ENCODE measurements at places on chromosomes 7 and 10. TPM values are rescaled to one million over a fixed set of nuclear protein-coding genes. Genes with fewer than 3 reads are reported as not detected.

- no peak overlapping the region for H3K4me3 ChIP-seq
- no peaks in the 10 kb centered on the region for H3K27me3 ChIP-seq
- no peak overlapping the region for H3K27ac ChIP-seq
- no peaks in the 10 kb centered on the region for H3K36me3 ChIP-seq
- DNase-seq: no peak
Measured at GRCh38 chr7:22348379-22348778, 8.6 kb downstream of the RAPGEF5 start.

GRCh38 chr10:10961072-10961471 is 56.6 kb upstream of the CELF2 start:
- H3K4me1 ChIP-seq: no peaks in the 10 kb centered on the region
- H3K36me3 ChIP-seq: no peaks in the 10 kb centered on the region
- no peak overlapping the region for H3K4me3 ChIP-seq

DNA sequence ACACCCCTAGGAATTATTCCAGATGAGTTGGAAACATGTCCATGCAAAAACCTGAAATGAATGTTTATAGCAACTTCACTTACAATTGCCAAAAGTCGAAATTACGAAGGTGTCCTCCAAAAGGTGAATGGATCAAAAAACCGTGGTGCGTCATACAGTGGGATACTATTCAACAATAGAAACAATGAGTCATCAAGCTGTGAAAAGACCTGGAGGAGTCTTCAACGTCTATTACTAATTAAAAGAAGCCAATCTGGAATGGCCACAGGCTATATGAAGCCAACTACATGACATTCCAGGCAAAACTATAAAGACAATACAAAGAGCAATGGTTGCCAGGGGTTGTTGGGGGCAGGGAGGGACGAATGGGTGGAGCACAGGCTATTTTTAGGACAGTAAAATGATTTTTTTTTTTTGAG is 12.6 kb upstream of the PPP2R2D start:
- no peak overlapping the region for H3K4me3 ChIP-seq
- no peaks in the 10 kb centered on the region for H3K4me1 ChIP-seq
- no peaks in the 10 kb centered on the region for H3K27me3 ChIP-seq

DNA sequence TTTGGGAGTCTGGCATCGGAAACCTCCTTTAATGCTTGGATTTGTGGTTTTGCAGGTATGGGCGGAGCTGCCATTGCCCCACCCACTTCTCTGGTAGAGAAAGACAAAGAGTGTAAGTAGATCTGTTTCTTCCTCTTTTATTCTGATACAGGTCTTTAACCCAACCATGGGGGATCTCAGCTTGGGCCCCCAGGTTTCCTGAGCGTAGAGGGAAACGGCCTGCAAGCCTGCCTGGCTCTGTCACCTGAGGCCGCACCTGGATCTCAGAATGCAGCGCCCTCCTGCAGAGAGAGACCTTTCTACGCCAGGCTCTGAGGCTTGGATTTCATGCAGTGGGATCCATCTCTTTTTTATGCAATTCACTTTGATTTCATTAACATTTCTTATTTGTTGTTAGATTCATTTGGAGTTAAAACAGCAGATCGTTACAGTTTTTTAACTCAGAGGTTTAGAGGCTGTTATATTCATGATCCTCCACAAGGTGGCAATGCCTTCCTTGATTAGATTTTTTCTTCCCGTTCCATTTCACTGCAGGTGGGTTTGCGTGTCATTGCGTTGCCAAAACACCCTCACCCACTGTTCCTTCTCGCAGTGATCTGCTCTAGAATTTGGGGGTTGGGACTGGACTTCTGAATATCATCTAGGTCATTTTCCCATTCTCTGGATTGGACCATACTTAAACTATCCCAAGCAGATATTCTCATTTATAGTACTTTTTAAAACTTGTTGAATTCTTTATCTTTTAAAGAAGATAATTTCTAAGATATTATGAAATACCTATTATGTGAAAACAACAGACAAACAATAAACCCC is 20.0 kb downstream of the RBM17 start:
- DNase-seq: no peak
- no peaks in the 10 kb centered on the region for H3K27me3 ChIP-seq
- no peak overlapping the region for H3K4me3 ChIP-seq

DNA sequence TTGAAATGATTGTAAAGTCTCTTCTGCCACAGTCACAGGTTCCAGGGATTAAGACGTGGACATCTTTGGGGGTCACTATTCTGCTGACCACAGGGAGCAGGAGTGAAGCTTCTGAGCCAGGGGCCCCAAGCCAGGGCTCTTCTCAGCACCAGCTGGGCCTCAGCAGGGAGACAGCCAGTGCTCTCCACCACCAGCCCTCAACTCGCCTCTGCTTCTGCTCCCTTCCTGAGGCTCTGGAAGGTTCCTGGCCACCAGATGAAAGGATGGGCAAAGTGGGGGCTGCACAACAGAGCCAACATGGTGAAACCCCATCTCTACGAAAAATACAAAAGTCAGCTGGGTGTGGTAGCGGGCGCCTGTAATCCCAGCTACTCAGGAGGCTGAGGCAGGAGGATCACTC is 11.2 kb upstream of the CRYGN start:
- no peak for DNase-seq
- no peaks in the 10 kb centered on the region for H3K36me3 ChIP-seq
- H3K27ac ChIP-seq: no peak overlapping the region

DNA sequence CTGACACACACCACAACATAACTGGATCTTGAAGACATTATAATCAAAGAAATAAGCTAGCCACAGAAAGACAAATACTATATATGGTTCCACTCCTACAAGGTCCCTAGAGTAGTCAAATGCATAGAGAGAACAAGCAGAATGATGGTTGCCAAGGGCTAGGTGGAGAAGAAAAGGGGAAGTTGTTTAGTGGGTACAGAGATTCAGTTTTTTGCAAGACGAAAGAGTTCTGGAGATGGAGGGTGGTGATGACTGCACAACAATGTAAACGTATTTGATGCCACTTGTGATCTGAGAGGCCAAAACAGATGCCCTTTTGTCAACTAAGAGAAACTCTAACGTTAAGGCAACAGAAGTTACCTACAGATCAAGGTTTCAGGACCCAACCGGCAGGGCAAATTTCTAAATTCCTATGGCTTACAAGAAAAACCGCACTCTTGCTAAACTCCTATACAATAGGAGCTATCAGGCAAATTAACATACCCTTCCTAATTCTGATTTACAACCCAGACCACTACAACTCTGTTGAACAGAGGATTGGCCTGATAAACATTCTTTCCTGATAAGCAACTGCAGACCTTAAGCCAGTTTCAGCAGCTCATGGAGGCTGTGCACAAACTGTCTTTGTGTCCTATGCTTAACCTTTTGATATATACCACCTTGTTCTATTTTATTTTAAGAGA is 69.0 kb downstream of the FAM107B start:
- H3K27me3 ChIP-seq: no peaks in the 10 kb centered on the region
- no peak overlapping the region for H3K27ac ChIP-seq
- H3K4me3 ChIP-seq: no peak overlapping the region
- H3K36me3 ChIP-seq: no peaks in the 10 kb centered on the region
- no peak for DNase-seq

DNA sequence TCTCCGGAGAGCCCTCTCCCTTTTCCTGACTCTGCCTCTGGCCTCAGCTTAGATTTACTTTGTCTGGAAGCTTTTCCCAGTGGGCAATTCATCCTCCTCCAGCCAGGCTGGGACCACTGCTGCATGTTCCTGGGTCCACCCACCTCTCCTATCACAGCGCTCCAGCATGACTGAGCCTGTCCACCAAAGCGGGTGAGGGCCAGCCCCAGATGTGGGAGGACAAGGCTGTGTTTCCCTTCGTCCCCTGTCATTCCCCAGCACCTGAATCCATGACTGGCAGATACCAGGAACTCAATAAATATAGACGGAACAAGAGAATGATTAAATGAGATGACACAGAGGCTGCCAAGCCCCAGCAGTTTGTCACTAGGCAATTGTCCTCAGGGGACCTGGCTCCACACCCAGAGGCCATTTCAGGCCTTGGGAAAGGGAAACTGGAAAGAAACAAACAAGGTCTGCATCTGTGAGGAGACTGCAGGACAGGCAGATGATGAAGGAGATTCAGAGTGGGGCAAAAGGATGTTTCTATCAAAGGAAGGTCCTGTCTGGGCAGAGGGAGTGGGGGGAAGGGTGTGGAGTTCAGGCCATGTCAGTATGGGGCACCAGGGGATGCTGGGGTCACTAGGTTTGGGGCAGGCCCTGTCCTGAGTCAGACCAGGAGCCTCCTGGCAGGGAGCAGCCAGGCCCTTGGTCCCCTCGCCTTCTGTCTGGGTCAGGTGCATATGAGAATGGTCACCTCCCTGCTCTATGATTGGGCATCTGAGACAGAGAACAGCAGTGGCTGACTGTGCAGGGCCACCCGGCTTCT is 576.4 kb downstream of the GRID1 start:
- H3K4me1 ChIP-seq: no peaks in the 10 kb centered on the region
- no peaks in the 10 kb centered on the region for H3K27me3 ChIP-seq
- no peaks in the 10 kb centered on the region for H3K36me3 ChIP-seq
- DNase-seq: no peak

DNA sequence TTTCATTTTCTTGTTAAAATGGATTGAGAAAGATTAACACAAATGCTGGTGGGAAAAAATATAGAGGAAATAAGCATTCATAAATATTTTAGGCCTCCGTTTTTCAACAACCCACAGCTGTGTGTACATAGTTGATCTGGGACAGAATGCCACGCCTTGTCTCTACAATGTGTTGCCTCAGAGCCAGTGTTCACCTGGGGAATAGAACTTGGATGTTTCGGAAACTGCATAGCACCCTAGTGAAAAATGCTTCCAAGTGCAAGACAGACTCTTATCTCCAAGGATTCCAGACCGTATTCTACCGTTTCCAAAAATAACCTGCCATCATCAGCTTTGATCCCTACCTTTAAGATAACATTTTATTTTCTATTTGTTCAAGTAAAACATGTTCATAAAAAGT is 260.9 kb downstream of the SDK1 start:
- H3K4me1 ChIP-seq: no peaks in the 10 kb centered on the region
- H3K27ac ChIP-seq: no peak overlapping the region
- DNase-seq: no peak
- no peak overlapping the region for H3K4me3 ChIP-seq
- H3K36me3 ChIP-seq: no peaks in the 10 kb centered on the region

DNA sequence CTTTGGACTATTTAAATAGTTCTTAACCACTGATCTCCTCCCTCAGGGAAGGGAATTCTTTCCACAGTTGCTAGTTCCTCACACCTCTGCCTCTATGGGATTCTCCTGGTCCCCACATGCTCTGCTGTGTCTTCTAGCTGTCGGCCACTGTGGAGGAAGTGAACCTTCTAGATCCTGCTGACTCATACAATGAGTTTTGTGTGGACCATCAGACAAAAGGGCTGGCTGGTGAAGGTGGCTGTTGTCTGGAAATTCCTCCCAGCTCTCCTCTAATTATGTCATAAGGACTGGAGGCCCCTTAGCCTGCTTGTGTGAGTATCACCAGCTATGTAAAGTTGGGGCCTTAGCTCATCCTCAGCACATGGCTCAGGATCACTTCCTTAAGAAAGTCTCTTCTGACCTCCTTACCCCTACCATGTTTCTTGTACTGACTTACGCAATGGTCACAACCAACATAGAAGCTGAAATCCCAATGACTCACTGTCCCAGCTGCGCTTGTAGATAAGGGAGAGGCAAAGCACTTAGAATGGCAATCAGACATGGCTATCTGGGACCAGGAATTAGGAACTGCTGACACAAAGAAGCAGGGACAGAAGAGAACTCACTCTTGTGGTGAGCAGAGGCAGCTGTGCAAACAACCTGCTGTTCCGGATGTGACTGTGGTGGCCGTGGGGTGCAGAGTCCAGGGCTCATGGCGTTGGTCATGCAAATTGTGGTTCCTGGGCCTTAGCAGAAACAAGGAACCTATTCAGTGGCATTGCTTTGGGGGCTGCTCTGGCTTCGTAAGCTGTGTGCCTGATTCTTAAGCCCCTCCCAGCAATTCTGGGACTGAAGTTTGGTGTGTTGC is 2.5 kb upstream of the MACC1 start:
- H3K27ac ChIP-seq: peak overlapping the region; percentile 37
- no peaks in the 10 kb centered on the region for H3K36me3 ChIP-seq
- DNase-seq: peak; percentile 66
- no peaks in the 10 kb centered on the region for H3K4me1 ChIP-seq

DNA sequence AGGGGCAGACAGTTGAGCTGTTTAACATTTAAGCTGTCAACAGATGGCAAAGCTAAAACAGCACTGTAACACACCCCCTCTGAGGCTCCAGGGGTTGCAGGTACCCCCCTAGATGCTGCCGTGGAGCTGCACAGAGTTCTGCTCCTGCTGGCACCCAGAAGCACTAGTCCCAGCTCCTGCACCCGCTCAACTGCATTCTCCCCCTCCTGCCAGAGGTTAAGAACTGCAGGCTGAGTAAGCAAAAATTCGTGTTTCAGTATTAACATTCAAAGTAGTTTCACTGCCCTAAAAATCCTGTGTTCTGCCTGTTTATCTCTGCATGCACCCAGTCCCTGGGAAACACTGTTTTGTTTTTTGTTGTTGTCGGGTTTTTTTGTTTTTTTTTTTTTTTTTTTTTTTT is 790.8 kb upstream of the KCND2 start:
- peak; percentile 59 for DNase-seq
- no peak overlapping the region for H3K4me3 ChIP-seq
- no peaks in the 10 kb centered on the region for H3K27me3 ChIP-seq
- no peaks in the 10 kb centered on the region for H3K4me1 ChIP-seq
- no peaks in the 10 kb centered on the region for H3K36me3 ChIP-seq
- no peak overlapping the region for H3K27ac ChIP-seq

- no peak for DNase-seq
- no peak overlapping the region for H3K4me3 ChIP-seq
- no peaks in the 10 kb centered on the region for H3K4me1 ChIP-seq
- no peaks in the 10 kb centered on the region for H3K36me3 ChIP-seq
Measured at GRCh38 chr10:72784551-72785351, 92.8 kb downstream of the MCU start.

DNA sequence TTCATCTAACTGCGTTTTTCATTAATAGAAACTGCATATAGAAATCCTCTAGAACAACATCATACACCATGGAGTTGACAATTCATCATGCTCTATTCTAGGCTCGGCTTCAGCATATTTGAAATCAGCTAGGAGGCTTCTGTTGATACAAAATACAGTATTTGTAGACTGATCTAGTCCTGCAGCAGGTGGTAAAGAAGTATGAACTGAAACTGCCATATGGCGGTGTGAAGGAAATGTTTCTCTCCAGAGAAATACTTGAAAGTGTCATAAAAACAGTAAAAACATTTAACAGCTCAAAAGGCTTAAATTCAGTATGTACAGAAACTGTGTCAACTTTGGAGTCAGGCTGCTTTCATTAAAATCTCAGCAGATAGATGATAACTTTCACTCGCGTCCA is 32.0 kb upstream of the MYO3A start:
- no peaks in the 10 kb centered on the region for H3K4me1 ChIP-seq
- no peak overlapping the region for H3K27ac ChIP-seq
- H3K36me3 ChIP-seq: no peaks in the 10 kb centered on the region
- H3K27me3 ChIP-seq: no peaks in the 10 kb centered on the region
- H3K4me3 ChIP-seq: no peak overlapping the region
- DNase-seq: no peak

AKR1C1 gene
- total RNA-seq: 369 TPM

CDC14C gene
- not detected for total RNA-seq

NPTX2 gene
- 0.23 TPM for total RNA-seq

Measured in right lobe of liver (tissue), 6 donors.